ENCODE measurements at places on chromosomes 11 and 22.

GRCh38 chr22:42969348-42969975, 45.5 kb downstream of the PACSIN2 start:
- DNase-seq, result no peak

DNA sequence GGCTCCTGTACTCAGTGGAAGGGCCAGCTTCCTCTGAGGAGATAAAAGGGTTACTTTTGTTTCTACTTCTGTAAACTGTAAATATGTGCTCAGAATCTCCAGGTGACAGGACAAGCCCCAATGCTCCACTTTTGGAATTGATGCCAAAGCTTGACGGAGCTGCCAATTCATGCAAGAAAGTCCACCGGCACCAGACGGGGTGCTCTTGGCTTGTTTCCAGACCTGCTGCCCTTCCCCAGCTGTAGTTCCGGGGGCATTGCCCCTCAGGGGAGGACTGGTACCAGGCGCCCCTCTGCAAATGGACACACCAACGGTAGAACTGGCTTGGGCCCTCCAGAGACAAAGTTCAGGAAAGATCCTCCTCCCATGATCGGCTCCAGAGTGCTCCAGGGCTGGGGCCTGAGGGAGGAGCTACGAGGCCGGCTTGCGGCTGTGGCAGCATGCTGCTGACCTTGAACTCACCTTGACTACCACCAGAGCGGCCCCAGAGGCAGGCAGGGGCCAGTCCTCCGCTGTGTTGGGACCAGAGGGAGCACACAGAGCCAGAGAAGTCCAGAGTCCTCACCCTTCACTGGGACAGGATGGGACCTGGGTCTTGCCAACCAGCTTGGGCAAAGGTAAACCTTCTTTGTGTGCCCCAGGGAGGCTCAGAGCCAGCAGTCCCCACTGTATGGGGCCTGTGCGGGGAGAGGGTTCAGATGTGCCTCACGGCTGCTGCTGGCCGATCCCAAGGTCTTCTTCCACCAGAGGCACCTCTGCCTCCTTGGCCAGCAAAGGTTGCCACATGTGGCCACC, 17.8 kb upstream of the OAF start:
- no peak for DNase-seq

GRCh38 chr11:68667511-68668500, 16.5 kb upstream of the GAL start:
- DNase-seq, result no peak

GRCh38 chr11:119205080-119205479, 1.1 kb upstream of the CBL start:
- DNase-seq, result no peak

DNA sequence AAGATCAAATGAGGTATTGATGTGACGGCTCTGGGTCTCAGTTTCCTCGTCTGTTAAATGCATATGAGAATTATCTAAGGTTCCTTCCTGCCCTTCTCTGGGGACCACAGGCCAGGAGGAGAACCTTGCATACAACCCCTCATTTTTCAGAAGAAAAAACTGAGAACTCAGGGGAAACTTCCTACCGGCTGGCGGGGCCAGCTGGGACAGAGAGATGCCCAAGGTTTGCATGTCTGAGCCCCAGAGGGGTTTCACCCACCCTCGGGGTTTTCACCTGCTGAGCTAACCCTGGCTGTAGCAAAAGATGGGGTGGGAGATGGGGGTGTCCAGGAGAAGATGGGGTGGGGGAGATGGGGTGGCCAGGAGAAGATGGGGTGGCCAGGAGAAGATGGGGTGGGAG, 4.3 kb downstream of the TNFRSF13C start:
- DNase-seq, result no peak

- no peak for DNase-seq
Measured at GRCh38 chr11:114161486-114162250, 102.2 kb downstream of the ZBTB16 start.

All from activated CD4-positive, CD25-positive, alpha-beta regulatory T cell (primary cell).